ENCODE measurements at places on chromosomes 5 and 9.

DNA sequence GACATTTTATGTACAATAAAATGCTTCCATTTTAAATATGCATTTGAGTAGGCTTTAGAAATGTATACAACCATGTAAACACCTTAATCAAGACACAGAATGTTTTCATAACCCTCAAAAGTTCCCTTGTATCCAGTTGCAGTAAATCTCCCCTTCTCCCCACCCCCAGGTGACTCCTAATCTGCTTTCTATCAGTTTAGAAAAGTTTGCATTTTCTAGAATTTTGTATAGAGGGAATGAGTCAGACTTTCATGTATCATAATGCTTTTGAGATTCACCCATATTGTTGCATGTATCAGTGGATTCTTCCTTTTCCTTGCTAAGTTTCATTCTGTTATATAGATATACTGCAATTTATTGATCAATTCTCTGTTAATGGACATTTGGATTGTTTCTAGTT lies 17.7 kb upstream of the ZBED3 start:
- no peak for DNase-seq

DNA sequence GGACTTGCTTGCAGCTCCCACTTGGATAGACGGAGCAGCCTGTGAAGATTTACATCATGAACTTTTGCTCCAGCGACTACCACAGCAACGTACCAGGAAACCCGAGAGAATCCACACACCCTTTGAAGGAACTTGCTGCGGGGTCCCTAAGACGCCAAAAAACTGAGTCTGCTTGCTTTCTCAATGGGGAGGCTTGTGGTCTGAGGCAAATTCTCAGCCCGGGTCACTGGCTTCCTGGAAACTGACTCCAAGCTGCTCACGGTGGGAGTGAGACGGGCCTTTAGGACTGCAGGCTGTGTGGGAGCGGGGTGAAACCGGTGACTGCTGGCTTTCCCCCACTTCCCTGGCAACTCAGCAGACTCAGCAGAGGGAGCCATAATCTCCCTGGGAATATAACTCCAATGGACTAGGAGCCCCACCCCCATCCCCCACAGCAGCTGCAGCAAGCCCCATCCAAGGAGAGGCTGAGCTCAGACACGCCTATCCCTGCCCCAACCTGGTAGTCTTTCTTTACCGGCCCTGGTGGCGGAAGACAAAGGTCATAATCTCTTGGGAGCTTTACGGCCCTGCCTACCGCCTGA lies 466.0 kb downstream of the CAAP1 start:
- no peak for DNase-seq

DNA sequence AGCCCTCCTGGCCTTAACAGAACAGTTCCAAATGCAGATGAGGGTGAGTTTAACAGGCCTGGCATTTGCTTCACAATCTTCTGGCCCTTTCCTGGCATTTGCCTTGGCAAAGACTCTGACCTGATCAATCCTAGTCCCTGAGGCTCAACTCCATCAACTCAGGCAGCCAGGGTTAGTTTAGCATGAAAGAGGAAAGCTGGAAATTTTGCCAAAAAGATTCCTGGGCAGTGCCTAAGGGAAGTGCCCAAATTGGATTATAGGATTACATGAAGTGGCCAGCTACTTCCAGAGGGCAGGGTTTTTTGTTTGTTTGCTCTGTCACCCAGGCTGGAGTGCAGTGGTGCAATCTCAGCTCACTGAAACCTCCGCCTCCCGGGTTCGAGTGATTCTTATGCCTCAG lies 36.8 kb downstream of the PCDHAC2 start:
- DNase-seq, result no peak

DNA sequence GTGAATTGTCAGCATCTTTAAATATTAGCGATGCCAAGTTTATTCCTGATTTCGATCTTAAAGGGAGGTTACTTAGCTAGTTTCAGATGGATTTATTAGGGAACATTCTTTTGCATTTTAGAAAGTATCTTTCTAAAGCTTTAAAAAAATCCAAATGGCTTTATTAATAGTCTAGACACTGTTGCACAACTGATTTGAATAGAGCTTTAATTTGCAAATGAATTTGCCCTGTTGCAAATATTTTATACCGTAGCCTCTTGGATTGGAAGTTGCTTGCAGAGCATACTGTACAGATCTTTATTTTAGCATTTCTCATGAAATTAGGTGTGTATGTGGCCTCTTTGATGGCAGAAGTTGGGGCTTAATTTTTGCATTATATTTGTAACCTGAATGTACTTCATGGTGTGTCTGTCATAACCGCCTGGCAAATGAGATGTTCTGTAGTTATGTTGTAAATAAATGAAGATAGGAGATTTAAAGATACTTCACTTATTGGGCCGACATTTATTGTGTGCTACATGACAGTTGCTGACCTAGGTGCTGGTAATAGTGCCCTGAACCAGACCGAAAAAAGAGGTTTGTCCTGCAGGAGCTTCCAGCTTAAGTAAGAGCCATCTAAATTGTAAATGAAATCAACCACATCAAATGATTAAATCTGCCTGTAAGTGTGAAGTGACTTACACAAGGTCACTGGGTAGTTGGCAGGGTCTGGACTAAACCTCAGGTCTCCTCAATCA lies 1.8 kb downstream of the TCERG1 start:
- no peak for DNase-seq

GRCh38 chr5:37247036-37247435 lies 2.1 kb downstream of the CPLANE1 start:
- DNase-seq, result no peak

- DNase-seq, result no peak
Observed at GRCh38 chr9:101705135-101705661, 33.2 kb downstream of the GRIN3A start.

- DNase-seq, result peak; percentile 5
Observed at GRCh38 chr5:76953551-76954382, 922 bp downstream of the CRHBP start.

DNA sequence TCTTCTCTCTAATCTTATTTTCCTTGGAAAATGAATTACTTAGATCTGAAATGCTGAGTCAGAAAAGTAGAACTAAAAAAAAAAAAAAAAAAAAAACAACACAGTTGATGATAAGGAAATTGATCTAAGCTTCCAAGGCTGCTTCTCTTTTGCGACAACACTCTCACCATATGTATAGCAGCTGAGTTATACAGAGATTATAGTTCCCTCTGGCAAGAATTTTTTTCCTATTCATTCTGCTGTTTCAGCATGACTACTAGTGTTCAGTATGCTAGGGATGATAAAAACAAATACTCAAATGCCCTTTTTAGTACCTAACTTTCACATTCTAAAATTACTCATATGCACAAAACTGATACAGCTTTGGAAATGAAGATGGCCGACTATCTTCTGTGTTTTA lies 267.3 kb downstream of the MLLT3 start:
- DNase-seq, result peak; percentile 86

DNA sequence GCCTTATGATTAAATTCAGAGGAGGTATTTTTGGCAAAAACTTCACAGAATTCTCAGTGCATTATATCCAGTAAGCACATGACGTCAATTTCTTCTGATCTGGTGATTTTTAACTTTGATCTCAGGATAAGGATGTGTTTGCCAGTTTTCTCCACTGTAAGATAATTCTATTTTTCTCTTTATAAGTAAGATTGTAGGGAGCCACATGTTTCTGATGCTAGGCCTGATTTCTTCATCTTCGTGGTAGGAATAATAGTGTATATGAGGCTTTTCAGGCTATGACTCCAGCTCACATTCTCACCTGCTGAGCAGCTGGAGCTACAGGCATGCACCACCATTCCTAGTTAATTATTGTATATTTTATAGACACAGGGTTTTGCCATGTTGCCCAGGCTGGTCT lies 32.1 kb upstream of the LMNB1 start:
- no peak for DNase-seq

- DNase-seq, result no peak
Observed at GRCh38 chr9:69090946-69091345, 55.4 kb downstream of the FXN start.

- peak; percentile 95 for DNase-seq
Observed at GRCh38 chr9:108473209-108474112, 382.3 kb downstream of the ACTL7B start.

DNA sequence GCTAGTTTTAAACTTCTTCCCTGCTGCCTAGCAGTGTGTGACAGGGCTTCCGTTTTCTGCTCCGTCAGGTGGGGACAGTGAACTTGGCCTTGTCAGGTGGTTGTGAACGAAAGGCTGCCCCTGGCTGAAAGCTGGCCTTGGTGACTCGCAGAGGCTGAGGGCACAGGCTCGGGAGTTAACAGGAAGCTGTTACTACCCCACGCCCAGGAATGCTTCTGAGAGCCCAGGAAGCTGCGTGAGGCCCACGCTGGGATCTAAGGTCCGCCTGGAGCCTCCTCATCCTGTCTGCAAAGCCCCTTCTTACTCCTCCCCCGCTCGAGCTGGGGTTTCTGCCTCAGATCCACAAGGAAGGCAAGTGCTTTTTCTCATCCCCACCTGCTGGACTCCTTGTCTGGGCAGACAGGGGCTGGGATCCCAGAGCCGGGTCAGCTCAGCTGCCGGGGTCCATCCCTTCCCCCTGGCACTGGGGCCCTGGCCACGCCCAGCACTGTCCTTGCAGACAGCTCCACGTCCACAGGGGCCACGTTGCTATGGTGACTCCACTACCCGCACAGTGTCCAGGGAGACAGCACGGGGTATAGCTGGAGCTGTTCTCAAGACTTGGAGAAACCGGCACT lies 124.7 kb upstream of the TBC1D2 start:
- DNase-seq, result peak; percentile 50
